ENCODE measurements at places on chromosomes 11 and 22.

- DNase-seq = no peak
These were observed 158.7 kb upstream of the PDGFD start for GRCh38 chr11:104322696-104323095.

DNA sequence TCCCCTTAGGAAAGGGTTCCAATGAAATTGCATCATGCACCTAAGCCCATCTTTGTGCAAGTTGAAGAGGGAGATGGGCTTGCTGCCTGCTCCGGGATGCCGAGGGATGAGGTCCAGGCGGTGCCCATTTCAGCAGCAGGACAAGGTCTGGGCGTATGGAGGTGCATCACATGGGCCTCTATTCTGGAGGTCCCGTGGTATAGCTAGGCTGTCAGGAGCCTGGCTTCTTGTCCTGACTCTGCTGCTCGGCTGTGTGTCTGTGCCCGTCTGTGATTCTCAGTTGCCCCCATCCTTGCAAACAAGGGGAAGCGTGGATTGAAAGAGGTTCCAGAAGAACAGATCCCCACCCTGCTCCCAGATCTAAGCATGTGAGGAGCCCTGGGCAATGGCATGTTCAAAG lies 130.0 kb downstream of the OSBP2 start:
- DNase-seq = no peak

- no peak for DNase-seq
These were observed 3.7 kb upstream of the TIRAP start for GRCh38 chr11:126279191-126279590.

DNA sequence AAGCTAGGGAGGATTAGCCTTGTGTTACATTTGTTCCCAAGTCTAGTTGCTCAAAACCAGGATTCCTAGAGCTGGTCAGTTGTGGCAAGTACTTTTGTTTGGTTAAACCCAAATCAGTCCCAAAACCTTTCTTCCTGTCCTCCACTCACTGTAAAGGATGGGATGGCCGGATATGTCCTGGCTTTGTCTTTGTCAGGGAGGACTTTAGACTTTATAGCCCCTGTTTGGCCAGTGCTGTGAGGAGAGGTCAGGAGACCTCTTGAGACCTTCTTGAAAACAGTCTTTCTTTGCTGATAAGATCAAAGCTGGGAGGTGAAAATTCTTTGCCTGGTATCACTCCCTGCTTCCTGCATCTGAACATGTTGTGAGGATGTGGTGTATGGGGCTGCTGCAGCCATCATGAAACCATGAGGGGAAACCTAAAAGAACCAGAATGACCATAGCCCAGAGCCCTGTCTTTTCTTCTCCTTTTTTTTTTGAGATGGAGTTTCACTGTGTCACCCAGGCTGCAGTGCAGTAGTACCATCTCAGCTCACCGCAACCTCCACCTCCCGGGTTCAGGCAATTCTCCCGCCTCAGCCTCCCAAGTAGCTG lies 43.6 kb upstream of the FTH1 start:
- DNase-seq = no peak
